ENCODE measurements at places on chromosomes 2 and 18.

- no peak for DNase-seq
Measured at GRCh38 chr2:215577356-215577755, 141.5 kb upstream of the FN1 start.

DNA sequence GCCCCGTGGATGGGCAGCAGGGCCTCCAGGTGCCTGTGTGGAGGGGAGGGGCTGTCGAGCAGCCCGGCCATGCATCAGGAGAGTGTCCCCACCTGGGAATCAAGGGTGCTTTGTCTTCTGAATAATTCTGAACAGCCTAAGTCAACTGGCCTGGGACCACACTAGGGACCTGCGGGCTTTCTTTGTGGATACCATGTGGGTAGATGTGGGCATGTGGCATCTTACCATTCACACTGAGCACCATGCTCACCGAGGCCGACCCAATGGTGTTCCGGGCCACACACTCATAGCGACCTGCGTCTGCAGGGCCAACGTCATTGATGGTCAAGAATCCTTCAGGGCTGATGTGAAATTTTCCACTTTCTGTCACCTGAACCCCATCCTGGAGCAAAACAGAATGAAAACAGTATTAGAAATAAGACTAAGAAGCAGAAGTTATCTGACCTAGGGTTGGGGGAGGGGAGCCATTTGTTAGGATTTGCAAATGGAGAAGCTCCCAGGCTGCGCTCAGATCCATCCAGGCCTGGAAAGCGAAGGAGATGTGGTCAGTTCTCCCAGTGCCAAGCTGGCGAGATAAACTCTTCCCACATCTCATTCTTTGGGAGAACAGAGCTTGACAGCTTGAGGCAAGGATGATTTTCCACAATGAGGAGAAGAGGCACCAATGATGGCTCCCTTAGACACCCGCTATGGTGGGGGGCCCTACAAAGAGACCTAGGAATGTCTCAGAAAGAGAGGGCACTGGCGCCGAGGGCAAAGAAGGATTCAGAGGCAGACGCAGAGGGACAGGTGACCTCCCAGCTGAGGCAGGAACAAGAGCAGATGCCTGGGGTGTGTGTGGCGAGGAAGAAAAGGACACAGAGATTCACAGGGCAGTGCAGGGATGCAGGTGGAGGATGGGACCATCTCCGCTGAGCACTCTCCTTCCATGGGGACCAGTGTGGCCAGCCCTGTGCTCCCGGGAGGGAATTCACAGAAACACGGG is 83.4 kb downstream of the PXDN start:
- no peak for DNase-seq

DNA sequence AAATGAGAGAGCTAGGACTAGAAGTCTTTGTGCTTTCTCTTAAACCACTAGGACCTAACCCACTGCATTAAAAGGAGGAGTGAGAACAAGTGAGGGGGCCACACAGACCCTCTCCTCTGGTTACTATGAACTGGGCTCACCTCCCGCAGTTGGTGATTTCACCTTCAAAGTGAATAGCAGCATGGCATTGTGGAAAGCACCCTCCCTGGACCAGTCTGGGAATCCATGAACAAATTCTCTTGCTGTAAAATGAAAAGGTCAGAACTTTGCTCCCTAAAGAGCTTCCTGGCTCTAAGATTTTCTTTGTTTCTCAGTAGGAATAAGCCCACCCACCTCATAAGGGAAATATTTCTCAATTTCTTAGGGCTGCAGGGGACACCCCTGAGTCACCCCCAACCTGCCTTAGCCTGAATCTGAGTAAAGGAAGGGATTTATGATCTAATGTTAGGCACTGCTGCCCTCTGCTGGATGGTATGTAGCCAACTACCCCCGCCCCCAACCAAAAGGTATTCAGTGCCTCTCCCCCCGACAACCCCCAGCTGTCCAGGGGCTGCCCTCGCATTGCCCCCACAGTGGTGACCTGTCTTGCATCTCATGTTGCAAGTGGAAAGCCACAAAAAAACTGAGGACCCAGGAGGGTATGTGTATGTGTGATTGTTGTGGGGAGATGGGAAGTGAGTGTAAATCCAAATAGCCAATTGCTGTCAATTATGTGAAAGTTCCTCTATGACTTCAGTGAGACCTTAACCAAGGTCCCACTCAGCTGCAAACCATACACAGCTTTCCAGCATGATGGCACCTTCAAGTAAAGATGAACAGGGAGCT is 230.9 kb upstream of the SLC14A2 start:
- no peak for DNase-seq

GRCh38 chr2:184113696-184114403 is 484.5 kb upstream of the ZNF804A start:
- no peak for DNase-seq

DNA sequence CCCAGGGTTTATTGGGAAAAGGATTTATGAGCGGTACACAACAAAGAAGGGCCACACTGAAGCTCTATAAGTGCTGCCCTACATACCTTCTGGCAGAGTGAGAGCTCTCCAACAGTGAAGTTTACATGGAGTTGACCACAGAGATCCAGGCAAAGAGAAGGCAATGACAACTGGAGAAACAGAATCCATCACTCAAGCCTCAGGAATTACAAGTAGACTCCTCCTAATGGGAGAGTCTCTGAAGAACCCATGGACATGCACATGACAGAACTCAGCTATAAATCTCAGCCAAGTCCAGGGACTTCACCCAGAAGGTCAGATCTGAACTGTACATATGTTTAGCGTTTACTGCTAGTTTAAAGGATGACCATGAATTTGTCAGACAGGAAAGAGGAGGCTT is 164.7 kb downstream of the DNAH7 start:
- no peak for DNase-seq

- no peak for DNase-seq
Measured at GRCh38 chr2:7324706-7325105, 407.5 kb downstream of the RNF144A start.

DNA sequence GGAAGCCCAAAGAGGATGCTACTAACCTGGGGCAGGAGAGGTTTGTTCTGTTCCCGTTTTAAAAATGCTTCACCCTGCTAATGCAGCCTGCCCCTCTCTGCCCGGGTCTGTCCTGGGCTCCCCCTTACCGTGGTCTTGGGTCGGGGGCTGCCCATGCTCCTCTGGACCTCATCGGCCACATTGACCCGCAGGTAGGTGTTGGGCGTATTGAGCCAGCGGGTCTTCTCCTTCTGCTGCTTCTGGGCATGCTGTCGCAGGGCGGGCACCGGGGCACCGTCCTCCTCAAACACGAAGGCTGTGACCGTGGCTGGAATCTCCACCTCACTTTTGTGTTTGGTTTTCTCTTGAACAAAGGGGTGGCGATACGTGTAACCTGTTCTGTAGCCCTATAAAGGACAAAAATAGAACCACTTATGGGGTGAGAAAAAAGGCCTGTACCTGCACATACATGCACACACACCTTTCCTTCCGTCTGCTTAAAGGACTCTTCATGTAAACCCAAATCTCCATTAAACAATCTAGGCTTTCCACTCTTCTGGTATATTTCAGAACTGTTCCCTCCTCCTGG is 89.3 kb downstream of the ADD2 start:
- DNase-seq, result no peak

GRCh38 chr2:200302940-200303727 is 3.4 kb upstream of the SPATS2L start:
- DNase-seq, result peak; percentile 37

DNA sequence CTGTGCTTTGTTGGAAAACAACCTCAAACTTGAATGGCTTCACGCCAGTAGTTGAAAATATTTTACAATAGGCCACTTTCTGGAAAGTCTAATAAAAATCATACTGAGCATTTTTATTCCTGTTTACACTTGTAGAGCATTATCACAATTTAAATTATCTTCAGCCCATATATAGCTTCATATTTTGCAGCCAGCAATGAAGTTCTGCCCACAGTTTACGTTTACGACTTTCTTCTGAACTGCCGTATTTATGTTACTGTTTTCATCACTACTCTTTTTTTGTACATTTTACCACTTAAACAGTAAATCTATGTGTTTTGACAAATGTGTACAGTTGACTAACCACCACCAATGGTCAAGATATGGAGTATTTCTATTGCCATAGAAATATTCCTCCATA is 86.2 kb downstream of the COPS8 start:
- no peak for DNase-seq

DNA sequence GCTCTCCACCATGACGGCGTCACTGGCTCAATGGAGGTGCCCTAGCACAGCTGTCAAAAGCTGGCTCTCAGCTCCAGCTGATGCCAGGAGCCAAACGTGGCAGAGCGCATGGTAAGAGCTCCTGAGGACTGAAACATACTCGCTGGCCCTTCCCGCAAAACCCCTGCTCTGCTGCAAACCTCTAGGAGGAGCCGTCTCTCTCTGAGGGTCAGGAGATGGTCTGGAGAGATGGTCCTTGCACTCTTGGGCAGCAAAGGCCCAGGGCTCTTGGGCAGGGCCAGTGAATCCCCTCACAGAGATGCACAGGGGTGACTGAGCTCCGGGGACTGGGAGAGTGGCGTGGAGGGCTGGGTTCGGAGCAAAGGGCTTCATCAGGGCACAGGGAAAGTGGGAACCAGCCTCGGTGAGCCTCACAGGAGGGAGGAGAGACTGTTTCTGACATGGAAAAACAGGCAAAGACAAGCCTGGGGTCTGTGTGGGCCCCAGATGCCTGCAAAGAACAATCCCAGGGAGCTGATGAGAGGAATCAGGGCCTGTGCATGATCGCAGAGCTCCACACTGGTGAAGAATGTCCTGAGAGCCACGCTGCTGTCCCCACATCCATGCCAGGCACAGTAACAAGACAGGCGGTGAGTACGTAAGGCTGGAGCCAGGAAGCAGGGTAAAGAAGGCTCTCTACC is 17.2 kb downstream of the SNORC start:
- DNase-seq, result no peak

DNA sequence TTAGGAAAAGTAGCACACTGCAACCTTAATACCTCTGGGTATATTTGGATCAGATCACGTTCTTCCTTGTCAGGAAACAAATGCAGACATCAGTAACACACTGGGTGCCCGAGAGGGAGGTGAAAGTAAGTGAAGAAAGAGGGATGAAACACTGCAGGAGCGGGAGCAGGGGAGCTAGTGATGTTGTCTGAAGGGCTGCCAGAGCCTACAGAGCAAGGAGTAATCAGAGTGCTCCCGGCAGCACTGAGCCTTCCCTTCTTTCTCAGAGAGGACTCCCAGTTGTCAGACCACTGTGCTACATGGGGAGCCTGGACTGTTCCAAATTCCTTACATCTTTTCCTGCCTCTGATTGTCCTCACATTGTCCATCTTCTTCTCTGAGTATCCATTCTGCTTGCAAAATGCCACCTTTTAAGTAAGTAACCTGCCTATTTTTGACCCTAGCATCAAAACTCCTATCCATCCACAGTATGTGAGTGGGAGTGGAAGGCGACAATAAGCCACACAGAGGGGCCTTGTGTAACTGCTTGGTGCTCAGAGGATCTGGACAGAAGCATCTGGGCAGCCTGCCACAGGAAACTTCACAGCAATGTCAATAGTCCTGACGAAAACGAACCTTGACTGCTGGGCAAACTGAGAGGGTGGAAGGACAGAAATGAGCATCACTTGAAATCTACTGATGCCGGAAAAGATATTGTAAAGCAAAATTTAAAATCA is 10.8 kb upstream of the NAB1 start:
- DNase-seq, result no peak

DNA sequence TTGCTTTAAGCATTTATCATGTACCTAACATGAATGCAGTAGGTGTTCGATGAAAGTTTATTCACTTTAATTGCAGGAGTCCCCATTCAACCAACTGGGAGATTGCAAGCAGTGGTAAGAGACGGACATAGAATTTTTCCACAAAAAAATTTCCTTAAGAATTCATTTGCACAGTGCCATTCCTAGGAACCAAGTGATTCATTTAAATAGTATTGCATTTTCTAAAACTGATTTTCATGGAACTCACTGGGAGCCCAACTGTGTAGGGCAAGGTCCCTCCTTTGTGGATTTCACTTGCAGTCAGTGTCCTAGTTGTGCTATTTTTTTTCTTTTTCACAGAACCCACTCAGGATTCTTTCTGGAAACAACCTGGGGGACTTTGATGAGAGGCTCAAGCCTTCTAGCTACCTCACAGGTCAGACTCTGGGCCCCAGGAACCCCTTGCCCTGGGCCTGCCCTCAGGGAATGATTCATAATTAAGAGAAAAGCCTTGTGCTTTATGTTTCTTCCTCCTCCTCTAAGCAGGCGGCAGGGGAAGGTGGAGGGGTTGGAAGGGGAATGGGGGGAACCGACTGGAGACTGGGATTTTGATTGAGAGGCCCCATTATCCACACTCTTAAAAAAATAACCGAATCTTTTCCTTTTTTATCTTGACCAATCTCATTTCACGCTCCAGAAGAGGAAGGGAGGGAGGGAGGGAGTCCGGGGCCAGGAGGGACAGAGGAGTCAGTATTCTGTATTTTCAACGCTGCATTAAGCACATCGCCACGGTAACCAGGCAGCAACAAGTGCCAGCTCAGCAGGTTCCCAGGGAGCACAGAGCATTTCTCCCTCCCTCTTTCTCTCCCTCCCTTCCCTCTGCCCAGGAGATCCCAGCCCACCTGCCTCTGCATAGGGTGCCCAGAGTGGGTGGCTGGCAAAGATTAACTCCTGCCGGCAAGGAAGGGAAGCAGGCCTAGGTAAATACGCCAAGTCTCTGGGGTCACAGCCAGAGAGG is 51.8 kb downstream of the PSD4 start:
- no peak for DNase-seq

DNA sequence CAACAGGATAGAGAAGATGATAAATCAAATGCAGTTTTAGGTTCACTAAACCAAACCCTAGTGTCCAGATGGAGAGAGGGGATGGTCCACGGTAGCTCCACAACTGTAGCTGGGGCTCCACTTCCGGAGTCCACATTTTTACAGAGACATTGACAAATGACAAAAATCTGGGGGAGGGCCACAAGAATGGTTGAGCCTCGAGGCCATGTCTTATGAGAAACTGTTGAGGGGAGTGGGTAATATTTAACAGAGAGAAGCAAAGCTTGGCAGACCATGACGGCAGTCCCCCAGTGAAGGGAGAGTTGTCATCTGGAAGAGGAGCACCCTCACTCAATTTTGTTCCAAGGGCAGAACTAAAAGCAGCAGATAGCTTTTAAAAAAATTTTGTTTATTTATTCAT is 17.6 kb upstream of the EPHA4 start:
- no peak for DNase-seq

DNA sequence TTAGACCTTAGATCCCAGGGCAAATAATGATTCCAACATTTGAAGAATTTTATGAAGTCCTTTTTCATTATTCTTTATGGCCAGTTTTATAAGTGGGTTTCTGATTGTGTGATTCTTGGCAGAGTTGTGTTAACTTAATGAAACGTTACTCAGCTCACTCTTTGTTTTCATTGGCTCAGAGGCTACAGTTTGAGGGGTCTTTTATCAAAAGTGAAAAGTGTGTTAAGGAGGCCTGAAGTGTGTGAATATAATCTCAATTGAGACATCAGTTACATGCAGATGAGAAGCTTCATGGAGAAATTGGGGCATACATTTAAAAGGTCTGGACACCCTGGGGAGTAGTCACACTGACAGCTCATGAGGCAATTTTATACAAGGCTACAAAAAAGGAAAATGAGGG is 74.6 kb downstream of the ASXL3 start:
- no peak for DNase-seq

DNA sequence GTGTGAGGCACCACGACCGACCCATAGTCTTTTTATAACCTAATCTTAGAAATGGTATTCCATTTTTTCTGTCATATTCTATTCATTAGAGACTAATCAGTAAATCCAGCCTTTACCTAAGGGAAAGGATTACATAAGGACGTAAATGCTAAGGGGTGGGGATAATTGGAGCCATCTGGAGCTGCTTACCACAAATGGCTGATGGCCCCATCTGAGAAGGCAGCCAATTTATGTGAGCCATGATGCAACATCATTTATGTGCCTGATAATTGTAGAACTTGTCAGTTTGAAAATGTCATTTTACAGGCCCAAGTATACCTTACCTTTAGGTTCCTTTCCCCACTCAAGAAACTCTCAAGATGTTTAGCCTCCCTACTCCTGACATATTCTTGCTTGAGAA is 44.0 kb downstream of the ARHGEF33 start:
- no peak for DNase-seq
